ENCODE measurements at places on chromosomes 16 and 17. TPM values are rescaled to one million over a fixed set of nuclear protein-coding genes. Genes with fewer than 3 reads are reported as not detected.

DNA sequence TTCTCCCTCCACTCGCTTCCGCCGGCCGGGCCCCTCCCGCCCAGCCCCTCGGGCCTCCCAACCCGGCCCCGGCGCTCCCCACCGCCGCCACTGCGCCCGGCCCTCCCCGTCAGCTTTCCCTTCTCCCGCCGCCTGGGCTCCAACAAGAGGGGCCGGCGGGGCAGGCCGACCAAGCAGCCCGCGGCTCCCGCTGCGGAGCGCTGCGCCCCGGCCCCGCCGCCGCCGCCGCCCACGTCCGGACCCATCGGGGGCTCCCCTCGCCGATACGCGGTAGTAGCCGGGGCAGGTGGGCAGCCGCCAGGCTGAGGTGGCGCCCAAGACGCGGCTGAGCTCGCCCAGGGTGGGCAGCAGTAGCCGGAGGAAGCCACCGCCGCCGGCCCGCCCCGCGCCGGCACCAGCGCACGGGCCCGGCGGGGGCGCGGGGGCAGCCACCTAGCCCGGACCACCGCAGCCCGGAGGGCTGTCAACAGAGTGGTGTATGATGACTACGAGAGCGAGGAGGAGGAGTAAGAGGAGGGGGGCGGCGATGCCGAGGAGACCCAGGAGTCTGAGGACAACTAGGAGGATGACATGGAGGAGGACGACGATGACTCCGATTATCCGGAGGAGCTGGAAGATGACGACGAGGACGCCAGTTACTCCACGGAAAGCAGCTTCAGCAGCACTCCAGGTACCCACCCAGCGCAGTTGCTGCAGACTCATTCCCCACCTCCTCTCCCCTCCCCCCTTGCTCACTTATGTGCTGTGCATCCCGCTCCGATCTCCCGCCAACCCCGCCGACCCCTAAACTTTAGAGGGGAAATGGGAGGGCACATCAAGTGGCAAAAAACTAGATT lies 498 bp downstream of the LRRC37B start:
- H3K36me3 ChIP-seq, result no peaks in the 10 kb centered on the region
- peak overlapping the region; percentile 52 for H3K27ac ChIP-seq
- H3K4me3 ChIP-seq, result peak overlapping the region; percentile 74
- H3K27me3 ChIP-seq, result no peaks in the 10 kb centered on the region
- H3K4me1 ChIP-seq, result no peaks in the 10 kb centered on the region
- DNase-seq, result peak; percentile 77

- no peaks in the 10 kb centered on the region for H3K27me3 ChIP-seq
- H3K36me3 ChIP-seq, result no peaks in the 10 kb centered on the region
- no peak overlapping the region for H3K4me3 ChIP-seq
- H3K4me1 ChIP-seq, result no peaks in the 10 kb centered on the region
- no peak overlapping the region for H3K27ac ChIP-seq
- DNase-seq, result no peak
Observed at GRCh38 chr16:1769402-1770300, 1.7 kb downstream of the NME3 start.

DNA sequence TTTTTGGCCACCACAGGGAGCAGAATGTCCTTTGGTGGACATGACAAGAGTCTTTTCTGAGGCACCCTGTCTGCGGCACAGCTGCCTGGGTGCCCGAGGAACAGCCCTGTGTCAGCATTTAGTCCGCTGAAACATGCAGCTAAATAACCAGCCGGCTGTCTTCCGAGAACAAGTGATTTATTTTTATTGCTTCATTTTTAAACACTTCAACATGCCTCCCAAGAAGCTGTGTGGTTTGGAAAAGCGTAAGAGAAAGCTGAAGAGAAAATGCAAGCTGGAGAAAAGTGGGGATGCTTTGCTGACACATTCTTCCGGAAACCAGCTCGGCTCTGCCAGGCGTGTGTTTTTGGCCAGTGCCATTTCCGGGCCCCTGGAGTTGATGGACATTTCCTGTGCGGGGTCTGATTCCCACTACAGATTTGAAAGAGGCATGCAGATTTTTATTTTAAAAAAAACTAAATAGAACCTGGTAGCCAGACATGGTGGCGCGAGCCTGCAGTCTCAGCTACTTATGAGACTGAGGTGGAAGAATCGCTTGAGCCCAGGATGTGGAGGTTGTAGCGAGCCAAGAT lies 94.7 kb downstream of the SEC14L1 start:
- peak; percentile 82 for DNase-seq
- peak overlapping the region; percentile 11 for H3K27ac ChIP-seq
- no peaks in the 10 kb centered on the region for H3K36me3 ChIP-seq
- H3K4me1 ChIP-seq, result no peaks in the 10 kb centered on the region
- no peaks in the 10 kb centered on the region for H3K27me3 ChIP-seq

DNA sequence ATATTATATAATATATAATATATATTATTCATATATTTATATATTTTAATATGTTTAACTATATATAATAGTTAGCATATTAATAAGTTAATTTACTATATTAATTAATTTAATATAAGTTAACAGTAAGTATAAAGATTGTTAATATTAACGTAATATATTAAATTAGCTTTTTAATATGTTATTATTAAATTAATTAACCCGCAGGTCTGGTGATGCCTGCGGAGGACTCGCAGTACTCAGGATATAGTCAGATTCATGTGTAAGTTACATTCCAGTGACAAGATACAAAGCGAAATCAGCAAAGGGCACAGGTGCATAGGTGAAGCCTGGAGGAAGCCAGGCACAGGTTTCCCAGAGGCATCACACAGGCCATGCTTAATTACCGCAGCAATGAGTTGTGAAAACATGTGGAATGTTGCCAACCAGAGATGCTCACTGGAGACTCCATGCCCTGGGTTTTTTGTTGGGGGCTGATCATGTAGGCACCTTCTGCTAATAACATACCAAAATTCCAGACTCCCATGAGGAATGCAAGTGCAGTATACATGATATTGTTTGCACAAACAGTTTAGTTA lies 130.4 kb upstream of the MPHOSPH6 start:
- H3K4me1 ChIP-seq, result no peaks in the 10 kb centered on the region
- H3K36me3 ChIP-seq, result no peaks in the 10 kb centered on the region
- no peak for DNase-seq
- H3K27me3 ChIP-seq, result no peaks in the 10 kb centered on the region
- no peak overlapping the region for H3K4me3 ChIP-seq
- H3K27ac ChIP-seq, result no peak overlapping the region

DNA sequence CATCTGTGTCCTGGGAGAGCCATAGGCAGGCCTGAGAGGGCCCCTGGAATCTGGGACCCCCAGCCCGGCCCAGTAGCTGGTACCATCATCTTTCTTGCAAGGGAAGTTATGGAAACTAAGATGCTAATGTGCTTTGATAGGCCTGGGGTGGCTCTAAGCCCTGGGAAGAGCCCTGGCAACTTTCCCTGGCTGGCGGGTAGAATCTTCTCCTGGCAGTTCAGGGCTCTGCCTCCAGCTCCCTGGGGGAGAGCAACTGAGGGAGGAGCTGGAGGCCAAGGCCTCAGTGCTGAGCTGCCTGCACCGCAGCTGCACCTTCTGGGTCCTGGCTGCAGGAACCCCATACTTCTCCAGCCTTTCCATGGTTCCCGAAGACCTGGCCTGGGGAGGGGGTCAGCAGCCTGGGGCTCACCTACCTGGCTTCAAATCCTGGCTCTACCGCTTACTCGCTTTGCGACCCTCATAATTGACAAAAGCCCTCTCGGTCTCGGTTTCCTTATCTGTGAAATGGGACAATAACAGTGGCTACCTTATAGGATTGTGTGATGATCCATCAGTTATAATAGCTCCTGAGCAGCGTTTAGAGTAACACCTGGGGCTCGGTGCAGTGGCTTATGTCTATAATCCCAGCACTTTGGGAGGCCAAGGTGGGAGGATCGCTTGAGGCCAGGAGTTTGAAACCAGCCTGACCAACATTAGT lies 333.7 kb downstream of the SEC14L1 start:
- H3K27ac ChIP-seq, result no peak overlapping the region
- no peak overlapping the region for H3K4me3 ChIP-seq
- DNase-seq, result no peak
- H3K4me1 ChIP-seq, result peaks cover 3% of the 10 kb centered on the region
- no peaks in the 10 kb centered on the region for H3K27me3 ChIP-seq
- H3K36me3 ChIP-seq, result no peaks in the 10 kb centered on the region

DNA sequence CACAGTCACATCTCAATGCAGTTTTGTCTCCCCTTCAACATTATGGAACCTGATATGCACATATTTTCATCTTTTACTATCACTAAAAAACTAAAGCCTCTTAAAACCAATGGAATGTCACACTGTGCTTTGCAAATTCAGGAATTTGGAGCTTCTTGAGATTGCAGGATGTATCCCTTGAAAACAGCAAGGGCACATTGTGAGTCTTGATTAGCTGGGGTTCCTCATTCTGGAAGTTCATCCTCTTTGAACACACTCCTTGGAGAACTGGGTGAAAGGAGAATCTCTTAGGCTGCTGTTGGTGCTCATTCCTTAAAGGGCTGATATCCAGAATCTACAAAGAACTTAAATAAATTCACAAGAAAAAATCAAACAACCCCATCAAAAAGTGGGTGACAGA lies 21.1 kb upstream of the MYOCD start:
- no peak overlapping the region for H3K27ac ChIP-seq
- H3K4me3 ChIP-seq, result no peak overlapping the region
- no peaks in the 10 kb centered on the region for H3K4me1 ChIP-seq
- H3K36me3 ChIP-seq, result peaks cover 5% of the 10 kb centered on the region

DNA sequence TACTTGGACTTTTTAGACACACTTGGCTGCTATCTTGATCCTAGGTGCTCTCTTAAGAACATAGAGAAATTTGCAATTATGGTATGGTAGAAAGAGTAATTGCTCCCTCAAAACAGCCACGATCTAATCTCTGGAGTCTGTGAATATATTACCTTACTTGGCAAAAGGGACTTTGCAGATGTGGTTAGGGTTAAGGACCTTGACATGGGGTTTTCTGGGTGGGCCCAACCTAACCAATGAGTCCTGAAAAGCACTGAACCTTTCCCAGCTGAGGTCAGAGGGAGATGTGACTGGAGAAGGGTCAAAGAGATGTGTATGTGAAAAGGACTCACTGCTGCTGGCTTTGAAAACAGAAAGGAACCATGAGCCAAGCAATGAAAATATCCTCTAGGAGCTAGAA lies 26.7 kb upstream of the MED13 start:
- no peak overlapping the region for H3K27ac ChIP-seq
- H3K4me3 ChIP-seq, result no peak overlapping the region
- peaks cover 2% of the 10 kb centered on the region for H3K36me3 ChIP-seq

Gene TRPV3
- total RNA-seq, result 0.49 TPM

Gene SOCS3
- total RNA-seq, result 182 TPM

Gene UBE2G1
- total RNA-seq, result 48.3 TPM

Gene RNF222
- total RNA-seq, result not detected

Gene GLTPD2
- total RNA-seq, result not detected

All from aorta (tissue), 5 donors.